Activated T-cell treated with anti-CD3 and anti-CD28 coated beads, Interleukin-2, amount 50 U/mL, for 1 hour (primary cell): ENCODE measurements at places on chromosomes 5 and 9.
A peak's percentile ranks its signal among the peaks of the same experiment; 100 is the strongest.

DNA sequence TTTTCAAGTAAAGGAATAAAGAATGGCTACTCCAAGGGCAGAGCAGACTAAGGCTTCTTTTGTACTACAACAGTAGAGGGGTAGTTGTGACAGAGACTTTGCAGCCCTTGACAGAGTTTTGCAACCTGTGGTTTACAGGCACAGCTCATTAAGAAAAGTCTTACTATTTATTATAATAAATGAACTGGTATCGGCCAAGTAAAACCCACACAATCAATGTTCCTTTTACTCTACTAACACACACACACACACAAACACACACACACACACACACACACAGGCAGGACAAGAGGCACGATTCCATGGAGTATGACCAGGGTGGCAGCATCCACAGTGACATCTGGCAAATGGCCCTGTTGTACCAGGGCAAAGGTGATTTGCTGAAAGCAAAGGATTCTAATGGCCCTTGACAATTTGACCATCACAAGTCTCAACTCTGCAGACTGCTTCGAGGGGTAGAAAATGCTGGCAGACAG lies 59.1 kb upstream of the GOLPH3 start:
- no peak for DNase-seq

- peak; percentile 10 for DNase-seq
Observed at GRCh38 chr5:176886336-176887251, 12.6 kb downstream of the HK3 start.

GRCh38 chr9:133522073-133522910 lies 2.5 kb downstream of the MYMK start:
- no peak for DNase-seq

GRCh38 chr5:131821221-131821620 lies 24.4 kb upstream of the FNIP1 start:
- no peak for DNase-seq

- DNase-seq: no peak
Observed at GRCh38 chr9:133109931-133110650, 10.9 kb downstream of the RALGDS start.

- no peak for DNase-seq
Observed at GRCh38 chr9:122325124-122325523, 45.7 kb upstream of the PTGS1 start.

- DNase-seq: no peak
Observed at GRCh38 chr5:89047571-89047970, 164.6 kb upstream of the MEF2C start.

DNA sequence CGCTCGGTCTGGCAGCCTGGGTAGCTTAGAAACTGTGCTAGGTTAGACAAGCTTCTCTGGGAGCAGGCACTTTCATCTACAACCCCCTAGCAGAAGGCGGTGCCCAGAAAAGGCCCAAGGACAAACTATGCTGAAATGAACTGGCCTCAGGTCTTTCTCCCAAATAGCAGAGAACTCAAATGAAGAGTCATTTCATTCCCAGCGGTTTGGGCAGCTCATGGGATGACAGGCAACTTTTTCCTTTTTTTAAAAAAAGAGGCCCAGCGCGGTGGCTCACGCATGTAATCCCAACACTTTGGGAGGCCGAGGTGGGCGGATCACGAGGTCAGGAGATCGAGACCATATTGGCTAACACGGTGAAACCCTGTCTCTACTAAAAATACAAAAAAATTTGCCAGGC lies 2.5 kb downstream of the RAPGEF1 start:
- no peak for DNase-seq

- DNase-seq: no peak
Observed at GRCh38 chr9:90813523-90813922, 11.9 kb downstream of the SYK start.

DNA sequence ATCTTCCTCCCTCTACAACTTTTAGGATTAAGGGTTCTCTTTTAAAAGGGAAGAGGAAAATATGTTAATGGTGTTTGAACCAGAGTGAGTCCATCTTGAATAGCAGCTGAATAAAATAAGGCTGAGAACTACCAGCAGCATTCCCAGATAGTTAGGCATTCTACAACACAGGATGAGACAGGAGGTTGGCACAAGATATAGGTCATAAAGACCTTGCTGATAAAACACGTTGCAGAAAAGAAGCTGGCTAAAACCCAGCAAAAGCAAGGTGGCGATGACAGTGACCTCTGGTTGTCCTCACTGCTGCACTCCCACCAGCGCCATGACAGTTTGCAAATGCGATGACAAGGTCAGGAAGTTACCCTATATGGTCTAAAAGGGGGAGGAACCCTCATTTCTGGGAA lies 77.8 kb downstream of the PLK2 start:
- no peak for DNase-seq

DNA sequence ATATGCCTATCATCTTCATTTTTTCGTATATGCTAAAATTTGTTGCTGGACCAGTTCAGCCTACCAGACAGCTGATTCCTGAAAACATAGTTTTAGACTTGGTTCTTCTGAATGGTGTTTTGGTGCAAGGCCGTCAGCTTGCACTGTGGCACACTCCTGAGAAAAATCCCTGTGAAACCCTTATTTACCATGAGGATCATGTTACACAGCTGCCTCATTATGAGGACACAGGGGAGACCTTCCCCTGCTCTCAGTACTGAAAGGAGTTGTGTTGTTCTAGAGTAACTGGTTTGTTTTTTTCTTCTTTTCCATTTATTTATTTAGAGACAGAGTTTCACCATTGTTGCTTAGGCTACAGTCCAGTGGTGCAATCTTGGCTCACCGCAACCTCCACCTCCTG lies 37.6 kb downstream of the MAST4 start:
- no peak for DNase-seq

DNA sequence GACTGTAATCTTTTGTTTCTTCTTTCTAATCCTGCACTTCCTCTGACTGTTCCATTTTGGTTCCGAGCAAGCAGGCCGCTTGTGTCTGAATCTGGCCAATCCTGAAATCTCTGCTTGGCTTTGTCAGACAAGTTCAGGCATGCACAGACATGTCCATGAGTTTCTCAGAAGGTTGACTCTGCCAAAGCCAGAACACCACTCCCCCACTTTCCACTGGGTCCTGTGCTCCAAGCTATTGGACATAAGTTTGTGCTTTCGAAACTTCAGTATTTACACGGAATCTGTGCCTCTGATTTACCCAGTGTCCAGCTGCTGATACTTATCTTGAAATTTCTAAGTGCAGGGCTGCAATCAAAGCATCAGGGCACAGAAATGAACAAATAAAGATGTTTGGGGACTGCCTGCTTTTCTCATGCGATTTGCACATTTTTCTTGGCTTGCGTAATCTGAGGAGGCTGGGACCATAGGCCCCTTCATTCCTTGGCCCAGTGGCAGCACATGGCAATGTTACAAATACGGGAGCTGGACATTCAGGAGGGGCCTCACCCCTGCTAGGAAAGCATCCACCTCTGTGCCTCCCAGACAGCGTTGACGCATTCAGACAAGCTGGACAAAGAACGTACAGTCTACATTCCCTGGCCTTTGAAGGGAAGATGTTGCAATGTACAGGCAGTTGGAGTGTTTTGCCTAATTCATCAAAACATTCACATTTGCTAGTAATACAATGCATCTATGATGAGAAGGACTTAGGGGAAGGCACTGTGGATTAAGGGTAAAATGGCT lies 209.2 kb upstream of the PAPPA start:
- no peak for DNase-seq

DNA sequence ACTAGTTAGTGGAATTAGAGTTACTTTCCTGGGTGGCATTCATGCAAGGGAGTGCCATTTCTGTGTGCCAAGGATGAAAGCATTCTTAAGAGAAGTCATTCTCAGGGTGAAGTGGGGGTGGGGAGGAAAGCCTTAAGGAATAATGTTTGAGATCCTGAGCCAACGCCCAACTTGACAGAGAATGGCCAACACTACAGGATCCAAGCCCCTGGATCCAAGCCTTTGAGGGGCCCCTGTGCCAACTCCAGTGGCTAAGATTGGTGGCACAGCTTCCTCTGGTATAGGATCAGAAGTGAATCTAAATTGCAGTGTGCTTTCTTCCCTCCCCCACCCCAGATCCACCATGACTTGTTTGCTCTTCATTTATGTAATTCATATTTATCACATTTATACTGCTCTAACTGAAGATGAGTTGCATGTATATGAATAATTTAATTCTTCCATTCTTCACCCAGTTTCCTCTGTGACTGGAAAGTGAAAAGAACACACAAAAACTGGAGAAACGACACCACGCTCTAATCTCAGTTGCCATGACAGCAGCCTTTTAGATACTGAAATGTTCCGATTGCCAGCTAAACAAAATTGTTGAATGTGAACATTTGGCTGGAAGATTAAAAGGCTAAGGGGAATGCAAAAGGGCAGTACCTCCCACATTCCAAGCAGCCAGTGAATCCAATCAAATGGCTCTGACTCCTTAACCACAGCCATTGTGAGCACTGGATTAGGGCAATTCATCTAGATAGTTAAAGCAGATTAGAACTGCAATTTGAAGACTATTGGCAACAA lies 4.5 kb downstream of the ZNF608 start:
- DNase-seq: no peak
